ENCODE measurements at places on chromosomes 13 and 19. TPM values are rescaled to one million over a fixed set of nuclear protein-coding genes. Genes with fewer than 3 reads are reported as not detected.
A peak's percentile ranks its signal among the peaks of the same experiment; 100 is the strongest.

GRCh38 chr13:68944272-68944671, 1163.4 kb upstream of the ATXN8OS start:
- DNase-seq: no peak

DNA sequence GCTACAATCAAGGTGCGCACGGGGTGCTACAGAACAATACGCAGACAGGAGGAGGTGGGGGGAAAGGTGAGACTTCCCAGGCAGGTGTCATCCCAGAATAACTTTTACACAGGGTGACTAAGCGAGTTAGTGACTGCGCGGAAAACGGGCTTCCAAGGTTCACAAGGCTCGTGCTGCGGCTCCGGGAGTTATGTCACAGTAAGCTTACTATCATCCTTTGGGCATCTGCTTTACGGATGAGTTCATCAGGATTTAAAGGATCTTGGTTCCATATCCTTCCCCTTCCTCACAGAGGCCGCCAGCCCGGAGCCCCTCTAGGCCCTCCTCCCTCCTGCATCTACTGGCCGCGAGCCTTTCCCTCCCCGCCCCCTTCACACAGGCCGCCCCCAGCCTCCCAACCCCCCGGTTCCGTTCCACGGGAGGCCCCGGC, 474 bp upstream of the IFT88 start:
- DNase-seq: no peak

Gene NLRP11
- total RNA-seq: not detected

- DNase-seq: no peak
Observed at GRCh38 chr13:40798380-40798779, 9.0 kb downstream of the SLC25A15 start.

GRCh38 chr13:49545661-49546060, 39.7 kb downstream of the RCBTB1 start:
- DNase-seq: no peak

DNA sequence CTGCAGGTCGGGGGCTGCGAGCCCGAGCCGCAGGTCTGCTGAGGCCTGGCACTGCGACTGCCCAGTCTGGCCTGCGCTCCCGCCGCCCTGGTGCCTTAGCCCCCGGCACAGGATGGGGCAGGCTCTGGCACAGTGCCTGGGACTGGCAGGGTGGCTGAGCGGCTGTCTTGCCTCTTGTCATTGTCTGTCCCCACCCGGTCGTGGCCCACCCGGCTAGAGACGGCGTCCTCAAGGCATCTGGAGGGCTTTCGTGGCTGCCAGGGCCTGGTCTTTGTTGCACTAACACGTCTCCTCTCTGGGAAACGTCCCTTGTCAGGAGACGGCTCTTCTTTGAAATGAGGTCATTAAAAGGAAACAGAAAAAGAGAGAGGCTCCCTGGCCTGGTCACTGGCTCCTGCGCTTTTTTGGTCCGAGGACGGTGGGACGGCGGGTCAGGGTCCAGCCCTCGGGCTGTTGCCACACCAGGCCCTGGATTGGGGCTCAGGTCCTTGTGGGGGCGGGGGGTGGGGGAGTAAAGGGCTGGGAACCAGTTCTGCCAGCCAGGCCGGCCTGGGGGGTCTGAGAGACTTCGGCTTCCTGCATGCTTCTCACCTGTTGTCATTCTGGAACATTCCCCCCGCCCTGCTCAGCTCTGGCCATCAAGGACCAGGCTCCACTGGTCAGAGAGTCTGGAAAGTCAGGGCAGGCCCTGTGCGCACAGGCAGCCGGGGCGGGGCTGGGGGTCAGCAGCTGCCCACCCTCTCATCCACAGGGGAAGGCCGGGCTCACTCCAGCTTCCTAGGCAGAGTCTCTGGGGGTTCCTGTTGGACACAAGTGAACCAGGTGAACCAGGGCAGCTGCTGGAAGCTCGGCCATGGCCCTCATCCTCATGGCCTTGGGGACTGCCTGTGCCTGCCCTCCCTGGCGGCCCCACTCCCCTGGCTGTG, 6.2 kb upstream of the ZNF554 start:
- no peak for DNase-seq

GRCh38 chr13:42800109-42800643, 18.8 kb downstream of the FAM216B start:
- no peak for DNase-seq

Gene ZNF329
- 3.8 TPM for total RNA-seq

GRCh38 chr13:109394311-109394988, 391.9 kb downstream of the IRS2 start:
- DNase-seq: no peak

GRCh38 chr13:25046274-25046984, 49.5 kb upstream of the PABPC3 start:
- DNase-seq: no peak

DNA sequence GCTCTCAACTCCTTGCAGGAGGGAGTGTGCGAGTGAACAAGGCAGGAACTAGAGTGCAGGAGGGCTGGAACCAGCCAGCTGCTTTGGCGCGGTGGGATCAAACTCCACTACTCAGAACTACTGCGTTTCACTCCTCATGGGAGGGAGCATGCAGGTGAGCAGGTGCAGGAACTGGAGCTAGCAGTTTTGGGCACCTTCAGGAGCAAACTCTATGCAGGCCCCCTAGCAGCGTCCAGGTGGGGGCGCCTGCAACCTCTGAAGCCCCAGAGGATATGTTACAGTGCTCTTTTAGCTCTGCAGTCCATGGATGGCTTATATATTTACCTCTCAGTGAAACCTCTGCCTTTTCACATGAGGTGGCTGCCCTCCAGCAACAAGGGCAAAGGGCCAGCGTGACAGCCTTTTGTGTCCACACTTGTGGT, 1303.4 kb downstream of the PCDH9 start:
- DNase-seq: peak; percentile 62

- DNase-seq: no peak
Observed at GRCh38 chr13:95896301-95896700, 156.9 kb downstream of the UGGT2 start.

Gene MADCAM1
- not detected for total RNA-seq

GRCh38 chr19:44530777-44531176, 1.3 kb upstream of the CEACAM20 start:
- no peak for DNase-seq

GRCh38 chr13:78867655-78868054, 208.7 kb upstream of the OBI1 start:
- DNase-seq: no peak

Gene GIPR
- not detected for total RNA-seq

DNA sequence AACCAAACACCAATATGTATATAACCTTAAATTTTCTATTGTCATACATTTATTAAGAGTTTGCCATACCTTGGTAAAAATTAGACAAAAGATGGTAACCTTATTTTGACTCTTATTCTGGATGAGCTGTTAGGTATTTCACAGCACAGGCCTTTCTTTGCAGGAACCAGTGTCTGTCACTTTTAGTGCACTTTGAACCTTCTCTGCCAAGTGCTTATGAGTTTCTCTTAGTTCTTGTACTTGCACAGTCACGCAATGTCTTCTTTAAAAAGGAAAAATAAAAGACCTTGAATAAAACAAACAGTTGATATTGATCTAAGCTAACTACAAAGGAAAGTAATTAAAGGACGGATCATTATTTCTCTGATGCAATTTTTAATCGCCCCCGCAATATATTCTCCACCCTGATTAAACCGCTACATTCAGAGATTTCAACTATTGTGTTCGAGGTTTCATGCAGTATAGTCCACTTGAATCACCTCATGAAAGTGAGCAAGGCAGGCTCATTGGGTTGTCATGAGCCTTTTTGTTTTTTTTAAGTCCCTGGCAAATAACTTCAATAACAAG, 534.5 kb downstream of the KLF5 start:
- no peak for DNase-seq

- no peak for DNase-seq
Observed at GRCh38 chr13:67328895-67329294, 98.8 kb upstream of the PCDH9 start.

GRCh38 chr13:35881360-35881759, 249.8 kb downstream of the DCLK1 start:
- no peak for DNase-seq

DNA sequence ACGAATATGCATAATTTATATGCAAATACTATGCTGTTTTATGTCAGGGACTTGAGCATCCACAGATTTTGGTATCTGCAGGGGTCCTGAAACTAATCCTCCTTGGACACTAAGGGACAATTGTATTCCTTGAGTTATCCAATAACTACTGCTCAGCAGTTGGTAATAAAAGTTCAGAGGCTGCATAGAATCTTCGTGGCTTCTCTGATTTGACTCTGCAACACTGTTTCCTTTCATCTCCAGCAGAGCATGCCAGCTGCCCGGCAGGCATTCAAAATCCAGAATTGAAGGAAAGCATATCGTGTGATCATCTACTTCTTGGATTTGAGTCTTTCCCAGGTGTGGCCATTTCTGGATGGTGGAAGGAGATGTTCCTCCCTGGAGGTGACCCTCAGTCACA, 64.5 kb upstream of the MRI1 start:
- DNase-seq: no peak

DNA sequence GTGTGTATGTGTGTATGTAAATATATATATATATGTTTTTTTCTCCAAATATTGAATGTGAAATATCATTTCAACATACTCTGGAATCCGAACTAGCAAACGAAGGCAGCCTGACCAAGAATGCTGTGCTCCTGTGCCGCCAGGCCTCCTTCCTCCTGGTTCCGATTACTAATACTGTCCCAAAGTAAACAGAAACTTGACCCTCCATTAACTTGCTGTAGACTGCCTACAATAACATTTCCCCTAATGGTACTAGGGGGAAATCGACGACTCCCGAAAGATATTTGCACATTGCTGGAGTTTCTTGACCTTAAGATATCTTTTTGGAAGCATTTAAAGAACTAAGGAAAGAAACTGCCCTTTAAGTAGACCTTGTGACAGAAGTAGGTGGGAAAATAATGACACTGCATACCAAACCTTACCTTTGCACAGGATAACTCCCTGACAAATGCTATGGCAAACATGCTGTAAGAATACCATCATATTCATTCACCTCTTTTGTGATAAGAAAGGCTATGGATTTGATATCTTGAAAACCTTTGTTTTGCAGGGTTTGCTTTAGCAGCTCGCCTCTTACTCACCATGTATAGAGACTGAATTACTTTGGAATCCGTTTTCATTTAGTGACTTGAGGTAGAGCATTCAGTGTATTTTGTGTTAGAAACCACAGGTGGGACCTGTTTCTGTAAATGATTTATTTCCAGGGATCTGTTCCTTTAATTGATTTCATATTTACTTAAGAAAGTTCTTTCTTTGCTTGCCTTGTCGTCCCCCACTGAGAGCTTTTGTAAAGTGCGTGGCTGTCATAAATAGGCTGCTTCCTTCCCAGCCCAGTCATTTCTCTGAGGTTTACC, 80.1 kb downstream of the KLF5 start:
- DNase-seq: no peak

- DNase-seq: no peak
Observed at GRCh38 chr13:26503826-26504594, 53.5 kb upstream of the WASF3 start.

Gene S1PR4
- total RNA-seq: 4.9 TPM

GRCh38 chr13:25292301-25292700, 5.0 kb upstream of the MTMR6 start:
- peak; percentile 68 for DNase-seq

DNA sequence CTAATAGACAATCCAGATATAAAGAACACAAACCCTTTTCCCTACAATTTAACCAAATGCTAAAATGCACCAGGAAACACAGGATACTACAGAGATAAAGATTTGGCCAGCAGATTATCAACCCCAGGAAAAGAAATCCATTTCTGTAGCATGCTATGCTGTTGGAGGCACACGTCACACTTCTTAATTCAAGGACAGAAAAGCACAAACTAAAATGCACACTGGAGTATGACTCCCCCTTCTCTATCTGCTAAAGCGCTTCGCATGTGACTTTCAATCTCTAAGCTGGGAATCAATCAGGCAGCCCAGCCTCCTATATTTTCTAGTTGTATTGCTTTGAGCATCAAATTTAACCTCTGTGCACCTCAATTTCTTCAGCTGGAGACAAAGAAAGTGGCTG, 22.2 kb downstream of the ABCC4 start:
- DNase-seq: no peak

DNA sequence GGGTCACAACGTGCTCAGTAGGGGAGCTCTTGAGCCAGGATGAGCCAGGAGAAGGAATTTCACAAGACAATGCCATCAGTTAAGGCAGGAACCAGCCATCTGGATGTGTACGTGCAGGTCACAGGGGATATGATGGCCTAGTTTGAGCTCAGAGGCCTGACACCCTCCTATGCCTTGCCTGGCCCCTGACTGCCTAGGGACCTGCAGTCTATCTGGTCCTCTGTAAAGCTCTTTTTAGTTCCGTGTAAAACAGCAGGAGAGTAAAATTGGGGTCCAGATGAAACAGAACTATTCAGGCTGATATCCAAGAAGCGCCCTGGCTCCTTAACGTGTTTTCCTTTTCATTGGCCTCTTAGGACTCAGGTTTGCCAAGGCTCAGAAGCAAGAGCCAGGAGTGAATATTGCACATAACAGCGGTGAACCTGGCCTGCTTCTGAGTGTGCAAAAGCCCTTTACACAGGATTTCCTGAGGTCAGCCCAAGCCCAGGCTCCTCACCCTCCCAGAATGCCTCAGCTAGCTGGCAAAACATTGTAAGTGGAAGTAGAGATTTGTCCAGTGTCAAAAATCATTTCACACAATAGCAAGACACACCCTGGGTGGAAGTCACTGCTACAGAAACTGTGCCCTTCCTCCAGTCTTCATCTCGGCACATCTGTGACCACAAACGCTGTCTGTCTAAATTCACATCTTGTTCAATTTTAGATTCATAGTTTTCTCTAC, 777.2 kb downstream of the UQCRFS1 start:
- DNase-seq: no peak

DNA sequence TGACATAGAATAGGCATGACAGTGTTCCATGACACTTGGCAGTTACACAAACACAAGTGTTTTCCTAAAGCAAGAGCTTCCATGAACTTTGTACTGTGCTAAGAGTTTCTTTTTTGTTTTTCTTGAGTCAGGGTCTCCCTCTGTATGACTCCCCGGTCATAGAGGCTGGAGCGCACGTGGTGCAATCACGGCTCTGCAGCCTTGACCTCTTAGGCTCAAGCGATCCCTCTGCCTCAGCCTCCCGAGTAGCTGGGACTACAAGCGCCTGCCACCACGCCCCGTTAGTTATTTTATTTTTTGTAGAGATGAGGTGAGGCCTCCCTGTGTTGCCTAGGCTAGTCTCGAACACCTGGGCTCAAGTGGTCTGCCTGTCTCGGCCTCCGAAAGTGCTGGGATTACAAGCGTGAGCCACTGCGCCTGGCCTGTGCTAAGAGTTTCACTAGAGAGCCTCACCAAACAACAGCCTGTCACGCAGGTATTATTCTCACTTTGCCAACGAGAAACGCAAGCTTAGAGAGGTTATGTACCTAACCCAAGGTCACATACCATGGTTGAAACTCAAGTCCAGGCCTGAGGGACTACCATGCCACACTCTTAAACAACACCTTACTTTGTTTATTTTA, 355.9 kb downstream of the KLF12 start:
- DNase-seq: no peak
